ENCODE measurements at places on chromosomes 13 and 19.

DNA sequence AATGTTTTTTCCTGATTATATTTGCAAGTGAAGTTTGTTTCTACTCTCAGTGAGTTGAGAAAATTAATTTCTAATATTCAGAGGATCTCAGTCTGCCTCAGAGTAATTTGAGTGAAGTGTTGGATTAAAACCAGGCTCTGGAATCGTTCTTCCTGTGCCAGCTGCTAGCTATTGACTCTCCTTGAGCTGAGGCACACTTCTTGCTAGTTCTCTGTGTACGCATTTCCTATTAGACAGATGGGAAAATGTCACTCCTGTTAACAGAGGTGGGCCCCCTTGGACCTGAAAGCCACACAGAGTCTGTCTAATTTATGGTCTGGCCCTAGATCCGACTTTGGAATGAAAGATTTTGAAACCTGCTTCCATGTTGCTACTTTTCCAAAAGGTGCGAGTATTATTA is 107.6 kb upstream of the RNF113B start:
- no peak for DNase-seq

DNA sequence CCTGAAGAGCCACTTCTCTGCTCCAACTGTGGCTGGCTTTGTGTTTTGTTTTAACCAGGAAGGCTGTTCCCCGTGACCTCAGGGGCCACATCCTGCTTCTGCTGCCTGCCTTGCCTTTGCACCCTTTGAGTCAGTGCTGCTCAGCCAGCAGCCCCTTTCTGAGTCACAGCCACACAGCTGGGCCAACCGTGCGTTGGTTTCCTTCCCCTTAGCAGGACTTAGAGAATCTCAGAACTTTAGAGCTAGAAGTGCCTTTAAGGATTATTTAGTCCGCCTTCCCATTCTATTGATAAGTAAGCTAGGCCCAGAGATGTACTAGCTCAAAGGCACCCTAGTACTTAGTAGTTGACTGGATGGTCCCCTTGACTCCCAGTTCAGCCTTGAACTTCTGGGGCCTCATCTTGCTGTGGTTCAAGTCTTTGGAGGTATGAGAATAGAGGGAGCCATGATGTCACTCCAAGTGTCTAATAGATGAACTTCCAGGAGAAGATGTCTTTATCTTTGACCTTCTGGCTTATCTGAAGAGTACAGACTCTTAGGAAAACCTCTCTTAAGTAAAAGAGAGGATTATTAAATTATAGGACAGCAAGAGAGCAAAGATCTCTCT is 8.0 kb downstream of the RGCC start:
- peak; percentile 63 for DNase-seq

DNA sequence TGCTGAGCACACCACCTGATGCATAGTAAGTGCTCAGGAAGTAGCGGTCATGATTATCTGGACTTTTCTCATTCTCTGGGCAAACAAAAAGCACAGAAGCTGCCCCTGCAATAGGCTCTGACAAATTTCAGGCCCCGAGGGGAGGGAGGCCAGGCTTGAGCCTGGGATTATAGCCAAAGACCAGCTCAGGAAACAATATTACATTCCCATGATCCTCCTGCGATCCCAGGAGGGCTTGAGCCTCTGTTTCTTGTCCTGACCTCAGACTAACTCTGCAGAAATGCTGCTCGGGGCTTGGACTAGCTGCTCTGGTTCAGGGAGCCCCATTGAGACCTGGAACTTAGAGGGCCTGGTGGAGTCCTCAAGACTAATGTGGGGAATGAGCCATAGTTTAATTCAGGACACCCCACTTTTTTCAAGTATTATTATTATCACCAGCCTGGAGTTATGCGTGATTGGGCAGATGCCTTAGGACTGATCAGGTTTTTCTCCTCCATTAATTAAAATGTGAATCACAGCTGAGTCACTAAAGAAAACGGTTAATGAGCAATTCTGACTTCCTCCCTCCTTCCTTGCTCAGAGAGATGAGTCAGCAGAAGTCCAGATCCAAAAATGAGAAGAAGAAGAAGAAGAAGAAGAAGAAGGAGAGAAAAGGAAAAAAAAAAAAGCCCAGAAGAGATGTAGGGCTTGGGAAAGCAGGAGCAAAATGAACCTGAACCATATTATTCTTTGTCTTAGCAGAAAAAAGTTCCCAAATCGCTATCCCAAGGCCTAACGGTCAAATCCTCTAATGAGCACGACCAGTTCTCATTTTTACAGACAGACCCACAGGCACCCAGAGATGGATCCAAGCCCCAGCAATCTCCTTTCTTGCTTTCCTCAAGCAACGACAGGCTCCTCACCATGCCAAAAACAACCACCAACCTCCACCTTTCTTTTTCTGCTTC is 107.2 kb downstream of the CACNA1A start:
- no peak for DNase-seq

GRCh38 chr19:10760273-10760944 is 42.5 kb downstream of the DNM2 start:
- peak; percentile 30 for DNase-seq

- DNase-seq = no peak
Observed at GRCh38 chr19:55408533-55408872, 915 bp upstream of the UBE2S start.

DNA sequence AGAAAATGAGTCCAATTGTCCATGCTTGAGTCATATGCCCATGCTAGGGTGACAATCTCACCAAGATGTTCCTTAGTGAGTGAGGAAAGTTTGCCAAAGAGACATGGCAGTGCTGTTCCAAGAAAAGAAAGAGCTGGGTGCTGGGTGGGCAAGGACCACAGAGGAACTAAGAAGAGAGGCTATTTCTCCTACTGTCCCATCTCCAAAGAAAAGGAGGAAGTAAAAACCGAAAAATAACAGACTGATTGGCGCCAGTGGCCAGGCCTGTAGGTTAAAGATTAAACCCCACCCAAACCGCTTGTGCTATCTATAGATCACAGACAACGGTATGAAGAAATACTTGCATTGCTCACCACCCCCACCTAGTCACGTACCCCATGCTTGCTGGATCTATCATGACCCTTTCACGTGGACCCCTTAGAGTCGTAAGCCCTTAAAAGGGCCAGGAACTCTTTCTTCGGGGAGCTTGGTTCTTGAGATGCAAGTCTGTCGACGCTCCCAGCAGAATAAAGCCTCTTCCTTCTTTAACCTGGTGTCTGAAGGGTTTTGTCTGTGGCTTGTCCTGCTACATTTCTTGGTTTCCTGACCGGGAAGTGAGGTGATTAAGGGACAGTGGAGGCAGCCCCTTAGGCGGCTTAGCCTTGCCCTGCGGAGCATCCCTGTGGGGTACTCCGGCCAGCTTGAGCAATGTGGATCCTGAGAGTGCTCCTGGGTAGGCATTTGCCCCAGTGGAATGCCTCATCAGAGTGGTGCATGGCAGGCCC is 606.5 kb downstream of the UQCRFS1 start:
- no peak for DNase-seq

- DNase-seq = no peak
Observed at GRCh38 chr13:41458187-41458760, 924 bp downstream of the RGCC start.

Measured in GF-D8 (cell line).